Stomach (tissue), 19 donors: ENCODE measurements at places on chromosomes 11 and 22.

DNA sequence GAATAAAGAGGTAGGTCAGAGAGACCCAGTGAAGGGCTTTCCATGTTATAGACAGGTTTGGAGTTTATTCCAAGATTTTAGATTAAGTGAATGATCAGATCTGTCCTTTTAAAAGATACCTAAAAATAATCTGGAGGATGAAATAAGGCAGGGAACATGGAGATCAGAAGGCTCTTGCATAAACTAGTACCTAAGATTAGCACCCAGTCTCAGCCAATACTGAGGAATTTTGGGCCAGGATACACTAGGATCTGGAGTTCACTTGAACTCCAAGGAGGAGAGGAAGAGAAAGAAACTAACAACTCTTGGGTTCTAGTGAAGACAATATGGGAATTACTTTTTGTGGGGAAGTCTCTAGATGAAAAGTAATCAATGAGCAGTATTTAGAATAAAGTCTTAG, 47.9 kb upstream of the RAPSN start:
- DNase-seq = no peak

GRCh38 chr11:119617340-119617713, 111.7 kb downstream of the NECTIN1 start:
- DNase-seq = no peak

DNA sequence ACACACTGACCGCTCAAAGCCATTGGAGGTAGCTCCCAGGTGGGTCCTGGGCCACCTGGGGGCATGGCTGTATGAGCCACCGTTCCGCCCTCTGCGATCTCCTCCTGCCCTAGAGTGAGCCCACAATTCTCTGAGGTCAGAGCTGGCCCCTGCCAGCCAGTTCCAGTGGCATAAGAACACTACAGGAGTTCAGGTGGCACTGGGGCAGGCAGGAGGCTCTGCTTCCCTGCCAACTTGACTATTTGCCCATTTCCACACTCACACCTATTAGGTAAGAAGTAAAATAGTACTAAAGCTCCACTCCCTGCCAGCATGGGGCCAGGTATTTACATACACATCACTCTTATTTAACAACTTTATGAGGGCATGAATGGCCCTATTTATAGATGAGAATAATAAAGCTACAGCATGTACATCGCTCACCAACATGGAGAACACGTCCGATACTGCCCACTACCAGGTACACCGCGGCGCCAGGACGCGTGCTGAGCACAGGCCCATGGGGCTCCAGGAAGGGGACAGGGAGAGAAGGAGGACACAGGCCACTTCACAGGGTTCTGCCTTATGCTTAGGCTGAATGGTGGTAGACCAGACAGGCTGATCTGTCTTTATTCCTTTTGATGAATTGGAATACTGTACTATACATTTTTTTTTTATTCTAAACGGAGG, 26.2 kb downstream of the PISD start:
- peak; percentile 86 for DNase-seq

DNA sequence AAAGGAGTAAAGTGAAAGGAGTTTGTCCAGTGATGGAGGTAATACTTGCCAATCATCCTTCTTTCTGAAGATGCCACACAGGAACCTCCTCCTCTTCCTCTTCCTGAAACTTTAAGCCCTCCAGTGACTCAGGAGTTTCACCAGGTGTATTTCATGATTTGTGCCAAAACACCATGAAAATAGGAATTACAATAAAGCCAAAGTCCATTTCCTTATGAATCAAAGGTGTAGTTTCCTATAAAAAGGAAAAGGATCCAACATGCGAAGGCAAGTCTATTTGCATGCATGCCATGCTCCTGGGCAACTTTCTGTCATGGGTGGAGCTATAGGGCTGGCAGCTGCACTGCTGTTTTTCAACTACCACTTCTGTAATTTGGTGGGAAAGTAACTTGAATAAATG, 9.8 kb upstream of the POU2AF1 start:
- no peak for DNase-seq

- no peak for DNase-seq
These were observed 19.4 kb upstream of the CSNK2A3 start for GRCh38 chr11:11372461-11372860.

GRCh38 chr22:23408321-23408720, 171.8 kb downstream of the IGLL1 start:
- no peak for DNase-seq

DNA sequence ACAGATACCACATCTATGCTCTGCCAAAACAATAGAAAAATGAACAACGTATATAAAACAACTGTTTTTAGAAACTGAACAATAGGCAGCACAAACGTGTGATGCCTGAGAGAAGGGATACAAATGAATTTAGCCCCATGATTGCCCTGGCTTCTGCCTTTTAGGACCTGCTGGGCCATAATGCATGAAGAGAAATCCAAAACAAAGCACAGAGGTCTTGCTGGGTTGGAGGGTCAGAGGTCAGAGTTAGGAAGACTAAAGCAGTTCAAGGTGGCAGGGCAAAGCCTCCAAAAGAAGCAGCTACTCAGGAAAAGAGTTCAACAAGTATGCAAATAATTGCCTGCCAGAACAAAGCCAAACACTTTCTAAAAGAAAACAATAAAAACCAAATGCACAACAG, 138.5 kb downstream of the TTC28 start:
- DNase-seq = no peak

DNA sequence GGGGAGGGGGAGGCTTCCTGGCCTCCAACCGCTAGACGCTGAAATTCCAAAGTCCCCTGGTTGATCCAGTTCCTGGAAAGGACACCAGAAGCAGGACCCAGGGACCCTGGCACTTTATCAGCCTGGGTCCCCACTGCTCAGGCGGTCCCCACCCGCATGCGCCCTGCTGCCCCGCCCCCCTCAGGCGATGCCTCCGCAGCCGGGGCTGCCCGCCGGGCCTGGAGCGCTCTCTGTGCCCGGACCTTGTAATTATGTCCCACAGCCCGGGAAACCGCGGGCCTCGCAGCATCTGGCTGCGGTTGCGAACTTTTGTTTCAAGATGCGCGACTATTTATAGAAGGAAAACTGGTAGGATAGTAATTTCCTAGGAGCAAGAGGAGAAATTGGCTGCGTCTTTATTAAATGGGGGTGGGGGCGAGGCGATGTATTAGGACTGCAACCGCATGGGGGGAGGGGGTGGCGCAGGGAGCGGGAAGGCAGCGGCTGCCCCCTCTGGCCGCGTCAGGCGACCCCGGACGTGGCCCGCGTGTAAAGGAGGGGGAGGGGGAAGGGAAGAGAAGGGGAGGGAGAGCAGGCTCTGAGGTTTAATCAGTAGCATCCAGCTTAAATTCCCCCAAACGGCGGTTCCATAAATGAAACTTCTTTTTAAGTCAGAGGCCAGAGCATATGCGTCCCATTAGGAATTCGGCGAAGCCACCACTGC, 6.1 kb downstream of the WNT7B start:
- DNase-seq = no peak

GRCh38 chr22:20646906-20647305, 127.0 kb upstream of the SERPIND1 start:
- DNase-seq = no peak

DNA sequence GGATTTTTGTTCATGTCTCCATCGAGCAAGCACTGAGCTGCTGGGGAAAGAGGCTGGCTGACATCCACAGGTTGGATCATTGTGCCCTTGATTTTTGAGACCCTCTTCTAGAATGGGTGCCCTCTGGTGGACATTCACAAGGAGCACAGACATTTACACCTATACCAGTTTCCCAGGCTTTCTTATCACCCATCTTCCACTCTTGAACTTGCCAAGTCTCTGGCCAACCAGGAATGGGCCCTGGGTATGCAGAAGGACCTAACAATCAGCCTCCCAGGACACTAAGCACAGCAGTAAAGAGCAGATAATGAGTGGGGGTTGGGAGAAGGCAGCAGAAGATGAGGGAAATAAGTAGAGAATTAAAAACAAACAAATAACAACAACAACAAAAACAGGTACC, 5.7 kb upstream of the INTS4 start:
- peak; percentile 46 for DNase-seq

DNA sequence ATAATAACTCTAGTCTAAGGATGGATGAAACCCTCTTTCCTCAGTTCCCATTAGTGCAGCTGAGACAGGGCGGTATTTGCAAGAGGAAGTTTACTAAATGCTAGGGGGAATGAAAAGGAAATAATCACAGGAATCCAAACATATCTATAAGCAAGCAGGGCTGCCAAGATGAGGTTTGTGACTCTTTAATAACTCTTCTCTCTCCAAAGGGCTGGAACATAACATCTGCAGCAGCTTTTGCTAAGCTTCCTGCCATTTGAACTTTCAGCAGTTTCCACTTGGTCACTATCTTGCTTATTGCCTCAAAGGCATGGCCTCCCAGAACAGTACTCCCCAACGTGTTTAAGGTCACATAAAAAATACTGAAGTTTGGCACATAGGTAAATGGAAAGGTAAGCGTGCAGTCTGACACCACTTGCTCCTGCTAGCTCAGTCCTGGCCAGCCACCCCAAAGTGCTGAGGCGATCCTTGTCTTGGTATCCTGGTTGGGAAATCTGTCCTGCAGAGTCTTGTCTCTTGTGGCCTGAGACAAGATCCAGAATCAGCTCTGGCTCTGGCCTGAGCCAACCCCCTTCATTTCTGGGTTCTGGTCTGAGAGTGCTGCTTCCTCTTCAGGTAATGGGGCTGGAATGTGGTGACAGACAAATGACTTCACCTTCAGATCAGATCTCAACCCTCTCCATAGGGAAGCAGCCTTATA, 81.8 kb downstream of the KCNC1 start:
- DNase-seq = no peak

GRCh38 chr11:6611963-6612212, 128 bp downstream of the TAF10 start:
- no peak for DNase-seq

- peak; percentile 32 for DNase-seq
These were observed 596 bp upstream of the TNRC6B start for GRCh38 chr22:40176921-40177737.

DNA sequence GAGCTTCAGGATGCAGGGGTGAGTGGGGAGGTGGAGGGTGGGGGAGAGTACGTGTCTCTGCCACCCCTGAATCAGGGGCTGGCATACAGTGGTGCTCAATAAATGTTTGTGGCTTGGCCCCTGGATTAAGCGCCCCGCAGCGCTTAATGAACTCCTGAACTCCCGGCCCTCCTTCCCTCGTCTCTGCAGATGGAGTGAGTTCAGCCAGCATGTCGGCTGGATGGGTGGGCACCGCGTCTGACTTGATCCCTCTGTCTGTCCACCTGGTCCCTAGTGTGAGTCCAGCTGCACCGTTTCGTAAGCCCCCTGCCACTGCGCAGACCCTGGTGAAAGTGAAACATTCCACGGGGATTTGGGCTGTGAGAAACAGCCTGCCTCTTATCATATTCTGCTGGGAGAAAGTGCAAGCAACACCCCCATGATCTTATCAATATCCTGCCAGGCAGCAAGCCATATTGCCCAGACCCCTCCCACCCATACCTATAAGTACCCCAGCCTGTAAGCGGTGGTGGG, 12.0 kb upstream of the MRGPRD start:
- no peak for DNase-seq

DNA sequence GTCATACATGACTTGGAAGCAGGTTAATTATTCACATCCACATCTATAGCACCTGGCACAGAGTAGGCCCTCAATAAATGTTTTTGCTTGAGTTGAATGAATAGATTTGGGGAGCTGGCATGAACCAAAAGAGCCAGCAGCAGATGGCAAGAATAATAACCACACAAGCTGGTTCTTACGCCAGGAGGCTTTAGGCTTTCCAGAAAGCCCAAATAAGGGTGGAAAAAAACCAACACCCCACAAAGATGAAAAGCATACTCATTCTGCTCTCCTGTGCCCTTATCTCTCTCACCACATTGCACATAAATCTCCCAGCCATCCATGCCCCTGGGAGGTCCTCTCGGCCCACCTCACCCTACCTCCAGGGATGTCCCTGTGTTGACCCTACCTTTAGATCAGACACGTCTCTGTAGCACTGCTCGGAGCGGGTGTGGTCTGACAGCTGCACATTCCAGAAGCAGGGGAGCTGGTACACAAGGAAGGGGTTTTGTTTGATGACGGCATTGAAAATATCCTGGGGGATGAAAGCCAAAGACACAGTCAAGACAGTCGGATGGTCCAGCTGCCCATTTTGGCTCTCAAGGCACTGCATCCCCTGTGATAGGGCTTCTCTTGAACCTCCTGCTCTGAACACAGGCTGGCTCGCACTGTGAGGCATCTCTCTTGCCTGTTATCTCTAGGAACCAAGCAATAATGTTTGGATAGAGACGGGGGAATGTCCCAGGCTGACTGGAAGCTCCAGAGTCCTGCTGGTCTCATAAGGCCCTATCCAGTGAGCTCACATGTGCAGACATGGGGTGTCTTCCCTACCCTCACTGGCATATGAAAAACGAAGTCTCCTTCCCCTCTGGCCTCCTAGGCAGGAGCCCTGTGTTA, 323.6 kb upstream of the SYN3 start:
- no peak for DNase-seq

GRCh38 chr11:10758957-10759356, 7.9 kb downstream of the CTR9 start:
- no peak for DNase-seq

GRCh38 chr11:104843150-104843836, 55.0 kb downstream of the CASP12 start:
- no peak for DNase-seq
